ENCODE measurements at places on chromosomes 5 and 9.
A peak's percentile ranks its signal among the peaks of the same experiment; 100 is the strongest.

DNA sequence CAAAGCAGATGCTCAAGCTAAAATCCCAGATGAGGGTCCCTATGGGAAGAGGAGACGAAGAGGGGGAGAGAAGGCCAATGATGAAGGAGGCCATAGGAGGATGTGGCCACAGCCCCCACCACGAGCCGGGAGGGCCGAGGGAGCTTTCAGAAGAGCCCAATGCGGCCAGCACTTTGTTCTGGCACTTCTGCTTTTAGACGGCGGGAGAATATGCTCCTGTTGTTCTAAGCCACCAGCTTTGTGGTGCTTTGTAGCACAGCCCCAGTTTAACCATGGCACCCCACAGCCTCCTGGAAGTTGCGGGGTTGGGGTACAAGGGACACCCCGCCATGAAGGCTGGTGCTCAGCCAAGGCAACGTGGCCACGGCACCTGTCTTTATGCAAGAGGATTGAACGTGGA, 33.4 kb downstream of the LPCAT1 start:
- no peak for DNase-seq

DNA sequence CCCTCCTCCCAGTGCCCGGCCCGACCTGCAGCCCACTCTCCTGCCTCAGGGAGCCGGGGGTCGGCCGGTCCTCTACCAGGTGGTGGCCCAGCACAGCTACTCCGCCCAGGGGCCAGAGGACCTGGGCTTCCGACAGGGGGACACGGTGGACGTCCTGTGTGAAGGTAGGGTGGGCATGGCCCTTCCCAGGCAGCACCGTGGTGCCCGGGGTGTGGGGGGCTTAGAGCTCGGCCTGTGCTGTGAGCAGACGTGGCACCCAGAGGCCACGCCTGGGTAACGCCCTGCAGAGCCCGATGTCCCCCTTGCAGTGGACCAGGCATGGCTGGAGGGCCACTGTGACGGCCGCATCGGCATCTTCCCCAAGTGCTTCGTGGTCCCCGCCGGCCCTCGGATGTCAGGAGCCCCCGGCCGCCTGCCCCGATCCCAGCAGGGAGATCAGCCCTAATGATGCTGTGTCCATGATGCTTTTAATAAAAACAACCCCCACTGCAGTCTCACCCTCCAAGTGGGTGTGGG, 7.2 kb downstream of the ENTPD8 start:
- DNase-seq, result no peak

- DNase-seq, result no peak
Observed at GRCh38 chr5:40653221-40654022, 26.3 kb upstream of the PTGER4 start.

DNA sequence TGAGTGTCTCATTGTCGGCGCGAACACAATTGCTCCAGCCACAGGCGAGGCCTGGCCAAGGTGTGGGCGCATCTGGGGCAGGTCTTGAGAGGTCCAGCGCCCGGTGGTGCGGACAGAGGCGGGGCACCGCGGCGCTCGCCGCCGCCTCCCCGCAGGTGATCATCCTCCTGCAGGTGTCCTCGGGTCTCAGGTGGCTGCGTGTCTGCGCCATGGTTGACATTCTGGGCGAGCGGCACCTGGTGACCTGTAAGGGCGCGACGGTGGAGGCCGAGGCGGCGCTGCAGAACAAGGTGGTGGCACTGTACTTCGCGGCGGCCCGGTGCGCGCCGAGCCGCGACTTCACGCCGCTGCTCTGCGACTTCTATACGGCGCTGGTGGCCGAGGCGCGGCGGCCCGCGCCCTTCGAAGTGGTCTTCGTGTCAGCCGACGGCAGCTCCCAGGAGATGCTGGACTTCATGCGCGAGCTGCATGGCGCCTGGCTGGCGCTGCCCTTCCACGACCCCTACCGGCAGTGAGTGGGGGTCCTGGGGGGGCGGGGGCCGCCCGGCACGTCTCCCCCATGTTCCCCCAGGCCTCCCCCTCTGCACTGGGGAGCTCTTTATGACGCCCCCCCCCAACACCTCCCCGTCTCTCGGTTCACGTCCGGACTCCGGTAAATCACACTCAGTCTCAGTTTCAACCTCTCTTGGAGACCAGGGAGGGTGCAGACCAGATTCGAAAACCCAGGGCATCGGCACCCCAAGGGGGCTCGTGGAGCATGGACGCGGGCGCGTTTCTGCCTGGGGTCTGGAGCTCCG, 446 bp downstream of the NXNL2 start:
- DNase-seq, result peak; percentile 14

- peak; percentile 32 for DNase-seq
Observed at GRCh38 chr5:165495829-165496380, 1990.5 kb downstream of the MAT2B start.

DNA sequence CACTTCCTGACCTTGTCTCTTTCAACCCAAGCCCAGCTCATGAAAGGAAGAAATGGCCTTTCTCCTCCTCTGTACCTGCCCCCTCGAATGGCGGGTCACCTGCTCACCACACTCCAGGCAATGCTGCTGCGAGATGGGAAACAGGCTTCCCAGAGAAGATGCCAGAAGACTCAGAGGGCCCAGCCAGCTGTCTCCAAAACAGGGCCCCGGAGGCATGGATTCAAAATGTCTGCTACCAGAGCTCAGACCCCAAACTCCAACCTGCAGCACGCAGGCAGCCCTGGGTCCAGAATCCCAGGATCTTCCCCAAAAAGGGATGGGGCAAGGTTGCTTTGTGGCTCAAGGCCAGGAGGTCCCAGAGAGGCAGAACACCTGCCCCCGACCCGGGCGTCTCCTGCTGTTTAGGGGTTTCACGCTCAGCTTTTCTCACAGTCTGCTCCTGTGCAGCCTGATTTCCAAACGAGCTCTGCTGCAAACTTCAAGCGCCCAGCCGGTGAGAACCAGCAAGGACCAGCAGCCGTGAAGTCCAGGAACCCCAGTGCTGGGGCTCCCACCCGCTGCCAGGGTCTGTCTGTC, 42.5 kb downstream of the VAV2 start:
- DNase-seq, result no peak

DNA sequence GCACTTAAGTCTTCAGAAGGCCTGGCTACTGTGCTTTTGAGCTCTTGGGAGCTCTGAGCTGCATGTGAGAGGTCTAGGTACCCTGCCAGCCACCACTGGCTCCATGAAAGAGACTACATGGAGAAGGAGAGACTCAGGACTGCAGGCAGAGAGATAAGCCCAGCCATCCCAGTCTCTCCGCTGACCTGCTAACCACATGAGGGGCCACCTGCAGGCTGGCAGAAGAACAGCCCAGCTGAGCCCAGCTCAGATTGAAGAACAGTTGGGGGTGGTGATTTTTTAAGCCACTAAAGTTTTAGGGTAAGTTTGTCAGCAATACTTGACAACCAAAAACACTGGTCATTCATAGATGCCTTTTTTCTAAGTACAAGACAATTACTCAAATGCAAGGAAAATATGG, 205.0 kb upstream of the PRDM9 start:
- no peak for DNase-seq
